ENCODE measurements at places on chromosomes 4 and X. TPM values are rescaled to one million over a fixed set of nuclear protein-coding genes. Genes with fewer than 3 reads are reported as not detected.

TMEM271 gene
- not detected for total RNA-seq

NAP1L2 gene
- 1.2 TPM for total RNA-seq

- no peak for DNase-seq
Measured at GRCh38 chr4:146165840-146166239, 9.7 kb upstream of the LSM6 start.

- DNase-seq = no peak
Measured at GRCh38 chrX:134734466-134734952, 76.2 kb upstream of the PLAC1 start.

- DNase-seq = no peak
Measured at GRCh38 chrX:121256647-121257046, 209.2 kb downstream of the GLUD2 start.

DNA sequence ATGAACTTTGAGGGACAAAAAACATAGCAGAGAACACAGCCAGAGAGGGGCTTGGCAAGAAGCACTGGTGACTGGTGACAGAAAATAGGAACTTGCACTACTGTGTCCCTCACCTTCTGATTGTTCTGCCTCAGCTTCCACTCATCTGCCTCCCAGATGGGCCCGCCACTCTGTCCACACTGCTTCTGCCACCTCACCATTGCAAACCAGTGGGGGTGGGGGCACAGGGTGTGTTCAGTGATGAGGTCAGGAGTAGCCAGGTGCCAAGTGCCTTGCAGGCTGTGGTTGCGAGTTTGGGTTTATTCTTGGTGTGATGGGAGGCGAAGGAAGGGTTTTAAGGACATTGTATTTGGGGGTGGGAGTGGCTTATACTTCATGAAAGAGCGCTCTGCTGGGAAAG lies 9.1 kb upstream of the UBA1 start:
- no peak for DNase-seq

Measured in SK-MEL-5 (cell line).